B cell (primary cell): ENCODE measurements at places on chromosomes 7 and 10. TPM values are rescaled to one million over a fixed set of nuclear protein-coding genes. Genes with fewer than 3 reads are reported as not detected.

DYDC1 gene
- polyA plus RNA-seq = not detected in 2 replicates

ADAM8 gene
- 196 and 228 TPM in 2 replicates for polyA plus RNA-seq

GALNT17 gene
- not detected in 2 replicates for polyA plus RNA-seq

PRPS1L1 gene
- not detected in 2 replicates for polyA plus RNA-seq

SH3PXD2A gene
- 3.2 and 5.1 TPM in 2 replicates for polyA plus RNA-seq

PAPOLB gene
- polyA plus RNA-seq = not detected in 2 replicates
